NAMALWA (cell line): ENCODE measurements at places on chromosomes 13 and 19.

GRCh38 chr19:1235625-1236538 is 1.9 kb downstream of the CBARP start:
- DNase-seq = no peak

DNA sequence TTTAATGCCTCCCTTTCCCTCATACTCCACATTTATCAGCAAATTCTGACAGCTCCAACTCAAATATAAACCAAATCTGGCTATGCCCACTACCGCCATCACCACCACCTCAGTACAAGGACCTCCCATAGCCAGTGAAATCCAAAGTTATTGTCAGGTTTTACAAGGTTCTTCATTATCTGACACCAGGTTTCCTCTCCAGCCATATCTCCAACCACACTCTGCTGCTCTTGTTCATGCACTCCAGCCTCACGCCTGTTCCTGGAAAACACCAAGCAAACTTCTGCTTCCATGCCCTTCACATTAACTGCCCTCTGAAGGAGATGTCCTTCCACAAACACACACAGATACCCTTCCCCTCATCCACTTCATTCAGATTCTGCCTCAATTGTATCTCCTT is 102.2 kb upstream of the MIR17HG start:
- DNase-seq = no peak

DNA sequence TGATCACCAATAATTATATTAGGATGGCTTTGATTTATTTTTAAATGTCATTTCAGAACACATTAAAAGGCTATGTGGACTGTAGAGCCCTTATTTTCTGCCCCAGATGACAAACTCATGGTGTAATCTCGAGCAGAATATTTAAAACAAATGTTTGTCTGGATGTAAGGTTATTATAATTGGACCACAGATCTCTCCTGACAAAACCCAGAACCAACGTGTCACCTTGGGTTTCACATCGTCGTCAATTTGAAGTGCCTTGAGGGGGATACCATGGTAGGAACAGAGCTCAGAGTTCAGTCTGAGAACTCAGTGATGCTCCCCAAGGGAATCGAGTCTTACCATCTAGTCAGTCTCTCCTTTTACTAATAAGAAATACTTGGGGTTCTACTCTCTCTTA is 2.8 kb downstream of the SACS start:
- DNase-seq = no peak

DNA sequence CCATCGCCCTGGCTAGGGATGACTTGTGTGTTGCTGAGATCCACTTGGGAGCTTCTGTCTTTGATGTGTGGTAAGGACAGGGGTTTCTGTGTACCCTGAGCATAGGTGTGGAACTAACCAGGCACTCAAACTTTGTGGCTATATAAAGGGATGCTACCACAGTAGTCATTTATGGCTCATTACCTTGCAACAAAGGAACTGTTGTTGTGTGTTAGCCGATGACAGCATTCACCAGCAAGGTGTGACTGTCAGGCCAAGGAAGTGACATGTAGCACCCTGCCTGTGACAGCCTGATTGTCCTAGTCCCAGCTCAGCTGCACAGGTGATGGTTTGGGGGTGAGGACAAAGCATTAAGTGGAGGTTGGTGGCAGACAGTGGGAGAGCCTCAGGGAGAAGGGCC is 73.6 kb downstream of the COG3 start:
- DNase-seq = no peak

GRCh38 chr13:77514336-77514726 is 21.2 kb upstream of the SCEL start:
- peak; percentile 36 for DNase-seq

- no peak for DNase-seq
These were observed 30.9 kb downstream of the FAM216B start for GRCh38 chr13:42812316-42812715.

DNA sequence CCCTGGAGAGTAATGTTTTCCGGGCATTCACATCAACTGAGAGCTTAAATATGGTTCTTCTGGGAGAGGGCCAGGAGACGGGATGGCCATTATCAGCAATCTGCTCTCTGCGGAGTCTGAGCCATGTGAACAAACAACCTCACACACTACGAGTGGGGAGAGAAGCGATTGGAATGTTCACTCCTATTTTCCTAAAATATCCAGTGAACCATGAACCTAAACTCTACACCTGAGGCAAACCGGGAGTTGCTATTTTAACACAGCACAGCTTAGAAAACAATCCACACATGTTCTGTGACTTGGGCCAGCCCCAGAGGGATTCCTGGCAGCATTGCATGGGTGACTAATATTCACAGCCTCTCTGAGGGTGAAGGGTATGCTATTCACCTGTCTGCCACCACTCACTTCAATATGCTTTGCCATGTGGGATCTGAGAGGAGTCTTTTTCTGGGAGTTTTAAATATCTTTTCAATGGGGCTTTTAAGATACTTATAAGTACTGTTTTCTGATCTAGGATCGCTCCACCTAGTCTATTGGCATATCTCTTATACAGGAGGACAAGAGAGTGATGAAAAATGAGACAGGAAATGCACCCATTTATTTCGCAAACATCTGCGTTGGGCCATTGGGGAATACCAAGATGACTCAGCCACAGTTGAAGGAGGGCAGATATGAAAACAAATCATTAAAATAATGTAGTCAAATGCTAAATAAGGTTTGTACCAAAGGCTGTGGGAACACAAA is 72.6 kb upstream of the SERP2 start:
- DNase-seq = peak; percentile 12
